ENCODE measurements at places on chromosomes 13 and 19.
A peak's percentile ranks its signal among the peaks of the same experiment; 100 is the strongest.

DNA sequence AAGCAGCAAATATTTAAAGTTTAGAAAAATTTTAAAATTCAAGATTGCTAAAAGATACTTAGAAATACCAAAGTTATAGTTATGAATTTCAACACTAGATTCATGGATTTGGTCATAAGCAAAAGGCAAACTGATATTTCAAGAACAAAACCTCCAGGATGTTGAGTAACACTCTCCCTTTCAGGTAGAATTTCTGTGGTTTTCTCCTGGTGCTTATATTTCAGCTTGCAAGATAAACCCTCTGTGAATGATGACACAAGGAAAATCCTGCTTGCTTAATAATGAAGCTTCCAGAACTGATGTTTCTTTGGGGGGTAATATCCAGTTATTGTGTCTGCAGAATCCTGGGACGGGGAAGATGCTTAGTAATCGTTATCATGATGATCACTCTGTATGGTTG, 320.3 kb upstream of the EDNRB start:
- H3K4me3 ChIP-seq: no peak overlapping the region
- DNase-seq: no peak
- H3K27me3 ChIP-seq: no peaks in the 10 kb centered on the region

DNA sequence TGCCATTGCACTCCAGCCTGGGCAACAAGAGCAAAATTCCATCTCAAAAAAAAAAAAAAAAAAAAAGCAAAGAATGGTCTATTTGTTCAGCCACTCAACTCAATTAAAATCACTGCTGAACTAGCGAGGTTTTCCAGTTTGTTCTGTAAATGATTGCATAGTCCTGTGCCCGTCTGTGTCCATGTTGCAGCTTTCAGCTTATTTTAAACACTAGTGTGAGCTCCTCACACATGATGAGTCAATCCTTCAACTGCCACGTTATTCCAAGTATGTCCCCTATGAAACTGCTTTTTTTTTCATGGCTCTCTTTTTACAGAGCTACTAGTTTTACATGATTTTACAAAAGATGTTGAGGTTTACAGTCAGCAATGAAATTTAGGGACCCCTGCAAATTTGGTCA, 12.2 kb downstream of the SUGP2 start:
- H3K27me3 ChIP-seq: no peaks in the 10 kb centered on the region
- H3K36me3 ChIP-seq: peaks cover 30% of the 10 kb centered on the region
- no peak for DNase-seq
- peak overlapping the region; percentile 47 for H3K4me3 ChIP-seq

DNA sequence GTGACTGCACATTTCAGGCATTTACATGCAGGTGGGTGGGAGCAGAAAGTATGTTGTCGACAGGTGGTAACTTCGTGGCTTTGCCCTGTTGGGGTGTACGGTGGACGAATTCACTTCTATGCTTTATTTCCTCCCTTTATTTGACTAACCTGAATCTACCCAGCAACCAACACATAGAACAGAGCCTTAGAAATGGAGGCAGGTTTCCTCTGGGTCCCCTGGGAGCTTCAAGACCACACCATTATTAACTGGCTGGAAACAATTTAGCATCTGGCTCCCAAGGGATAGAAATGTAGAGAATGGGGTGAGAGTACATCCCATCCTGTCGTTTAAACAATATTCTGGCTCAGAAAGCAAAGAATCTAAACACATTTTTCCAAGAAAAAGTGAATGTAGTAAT, 244.4 kb downstream of the DLEU7 start:
- H3K27me3 ChIP-seq: peaks cover 3% of the 10 kb centered on the region
- peaks cover 20% of the 10 kb centered on the region for H3K4me1 ChIP-seq
- H3K4me3 ChIP-seq: no peak overlapping the region
- H3K36me3 ChIP-seq: no peaks in the 10 kb centered on the region
- no peak for DNase-seq

GRCh38 chr19:18322318-18322758, 538 bp downstream of the LSM4 start:
- peak overlapping the region; percentile 93 for H3K27ac ChIP-seq
- H3K27me3 ChIP-seq: peaks cover 3% of the 10 kb centered on the region
- peaks cover 57% of the 10 kb centered on the region for H3K4me1 ChIP-seq

DNA sequence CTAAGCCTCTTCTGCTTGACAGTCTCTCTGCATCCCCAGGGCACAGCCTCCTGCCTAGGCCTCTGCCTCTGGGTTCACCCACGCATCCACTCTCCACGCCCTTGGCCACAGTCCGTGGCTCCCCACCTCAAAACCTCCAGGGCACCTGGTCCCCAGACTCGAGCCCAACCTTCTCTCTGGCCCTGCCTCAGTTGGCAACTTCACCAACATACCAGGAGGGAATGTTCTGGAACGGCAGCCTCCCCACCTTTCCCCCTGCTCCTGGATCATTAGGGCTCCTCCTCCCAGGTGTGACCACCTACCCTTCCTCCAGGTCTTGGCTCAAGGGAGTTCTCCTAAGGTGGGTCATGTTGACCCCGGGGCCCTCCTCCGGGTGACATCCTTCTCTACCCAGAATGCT, 69.1 kb downstream of the SOX1 start:
- peaks cover 5% of the 10 kb centered on the region for H3K27me3 ChIP-seq
- H3K27ac ChIP-seq: no peak overlapping the region
- no peaks in the 10 kb centered on the region for H3K36me3 ChIP-seq

DNA sequence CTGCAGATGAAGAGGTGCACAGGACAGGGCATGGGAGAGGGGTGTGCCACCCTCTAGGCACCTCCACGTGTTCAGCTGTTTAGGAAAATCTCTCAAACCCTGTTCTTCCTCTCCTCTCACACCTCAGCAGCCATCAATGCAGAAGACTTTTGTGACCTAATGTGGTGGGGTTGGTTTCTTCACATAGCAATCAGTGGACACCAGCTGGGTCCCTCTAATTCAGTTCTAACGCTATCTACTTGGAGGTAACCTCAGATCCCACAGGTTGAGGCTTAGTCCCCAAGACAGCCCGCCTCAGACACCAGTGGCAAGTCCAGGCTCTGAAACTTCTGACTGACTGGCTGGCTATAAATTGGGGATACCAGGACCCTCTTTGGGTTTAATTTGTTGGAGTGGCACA, 69.9 kb upstream of the ANKRD10 start:
- H3K27me3 ChIP-seq: peaks cover 3% of the 10 kb centered on the region
- no peak overlapping the region for H3K4me3 ChIP-seq

DNA sequence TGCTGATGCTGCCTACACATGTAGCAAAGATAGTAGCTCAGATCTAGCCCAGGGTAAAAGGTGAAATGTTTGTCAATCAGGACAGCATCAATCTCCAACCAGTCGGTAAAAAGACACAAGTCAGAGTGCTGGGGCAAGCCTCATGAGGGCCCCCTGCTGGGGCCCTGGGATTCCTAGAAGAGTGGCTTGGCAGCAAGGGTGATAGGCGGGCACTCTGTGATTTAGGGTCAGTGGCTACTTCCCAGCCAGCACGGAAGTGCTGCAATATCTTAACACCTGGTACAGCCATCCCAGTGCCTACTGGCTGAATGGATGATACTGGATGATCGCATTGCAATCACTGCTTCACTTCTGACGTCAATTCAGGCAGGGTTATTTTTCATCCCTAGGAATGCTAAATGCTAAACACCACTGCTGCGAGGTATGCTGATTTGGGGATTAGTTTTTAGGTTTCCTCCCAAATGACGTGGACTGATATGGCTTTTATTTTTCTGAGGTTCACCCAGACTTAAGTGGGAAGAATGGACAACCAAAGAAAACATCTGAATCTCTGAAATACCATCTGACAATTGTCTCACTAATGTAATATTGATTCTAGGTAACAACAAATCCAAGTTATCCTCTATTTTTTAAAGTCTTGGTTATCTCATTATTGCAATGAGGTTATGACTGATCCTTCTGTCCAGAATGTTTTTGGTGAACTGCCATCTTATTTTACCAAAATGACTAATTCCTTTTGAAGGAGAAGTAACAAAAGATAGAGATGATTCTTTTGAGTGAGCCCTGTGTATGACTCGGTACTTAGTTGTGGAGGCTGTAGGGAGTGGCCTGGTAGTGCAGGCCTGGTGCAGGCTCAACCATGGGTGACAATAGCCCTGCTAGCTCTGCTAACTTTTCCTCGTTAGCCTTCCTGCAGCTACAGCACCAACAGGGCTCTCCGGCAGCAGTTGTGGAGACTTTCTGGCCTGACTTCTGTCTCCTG, 432.5 kb downstream of the FGF9 start:
- no peak overlapping the region for H3K27ac ChIP-seq
- H3K4me1 ChIP-seq: no peaks in the 10 kb centered on the region
- H3K36me3 ChIP-seq: no peaks in the 10 kb centered on the region
- DNase-seq: no peak
- peaks cover 1% of the 10 kb centered on the region for H3K27me3 ChIP-seq
- H3K4me3 ChIP-seq: no peak overlapping the region

GRCh38 chr13:22703601-22704209, 477.1 kb upstream of the SGCG start:
- no peak for DNase-seq
- H3K4me3 ChIP-seq: no peak overlapping the region
- H3K27ac ChIP-seq: no peak overlapping the region
- H3K4me1 ChIP-seq: no peaks in the 10 kb centered on the region
- no peaks in the 10 kb centered on the region for H3K36me3 ChIP-seq

GRCh38 chr13:32213626-32214025, 101.5 kb downstream of the ZAR1L start:
- H3K27me3 ChIP-seq: no peaks in the 10 kb centered on the region
- no peak overlapping the region for H3K27ac ChIP-seq
- no peak overlapping the region for H3K4me3 ChIP-seq
- no peaks in the 10 kb centered on the region for H3K36me3 ChIP-seq
- no peaks in the 10 kb centered on the region for H3K4me1 ChIP-seq

DNA sequence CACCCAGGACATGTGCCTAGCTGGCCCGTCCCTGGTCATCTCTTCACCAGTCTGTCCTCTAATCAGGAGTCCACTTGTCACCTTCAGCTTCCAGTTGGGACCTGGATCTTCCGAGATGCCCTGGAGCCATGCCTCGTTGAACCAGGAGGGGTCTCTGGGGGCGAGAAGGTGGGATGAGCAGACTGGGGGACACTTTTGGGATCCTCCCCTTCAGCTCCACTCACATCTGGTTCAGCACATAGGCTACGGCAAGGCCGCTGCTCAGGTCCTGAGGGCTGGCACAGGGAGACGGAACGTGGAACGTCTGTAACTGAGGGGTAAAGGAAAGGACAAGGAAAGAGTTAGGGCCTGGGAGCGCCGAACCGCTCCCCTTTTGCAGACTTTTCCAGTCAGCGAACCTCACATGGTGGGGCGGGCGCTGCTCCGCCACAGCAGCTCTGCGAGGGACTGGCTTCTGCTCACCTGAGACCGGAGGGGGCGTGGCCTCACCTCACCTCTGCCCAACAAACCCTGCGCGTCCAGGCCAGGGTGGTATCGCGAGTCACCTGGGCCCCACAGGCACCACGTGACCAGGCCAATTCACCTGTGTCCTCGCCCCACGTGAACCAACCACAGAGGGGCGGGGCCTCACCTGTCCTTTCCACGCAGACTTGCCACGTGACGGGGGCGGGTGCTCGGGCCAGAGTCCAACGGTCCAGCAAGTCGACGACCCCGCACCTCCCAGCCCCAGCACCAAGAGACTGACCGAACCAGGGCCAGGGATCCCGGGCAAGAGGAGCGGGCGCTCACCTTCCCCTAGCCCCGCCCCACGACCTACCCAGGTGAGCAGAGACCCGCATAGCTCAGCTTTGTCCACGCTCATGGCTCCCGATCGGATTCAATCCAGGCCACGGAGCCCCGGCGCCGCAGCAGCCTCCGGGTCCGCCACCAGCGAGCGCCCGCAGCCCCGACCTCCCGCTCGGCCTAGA, at the start of gene HOOK2:
Gene HOOK2, minus strand, starts transcription at position 965 of the 968 bp plus-strand sequence. Its CDS starts 103 bp downstream, at position 862.
- H3K27me3 ChIP-seq: peaks cover 15% of the 10 kb centered on the region
- DNase-seq: no peak
- H3K27ac ChIP-seq: no peak within 1 kb of the TSS
- peak within 1 kb of the TSS; percentile 65 for H3K4me3 ChIP-seq

DNA sequence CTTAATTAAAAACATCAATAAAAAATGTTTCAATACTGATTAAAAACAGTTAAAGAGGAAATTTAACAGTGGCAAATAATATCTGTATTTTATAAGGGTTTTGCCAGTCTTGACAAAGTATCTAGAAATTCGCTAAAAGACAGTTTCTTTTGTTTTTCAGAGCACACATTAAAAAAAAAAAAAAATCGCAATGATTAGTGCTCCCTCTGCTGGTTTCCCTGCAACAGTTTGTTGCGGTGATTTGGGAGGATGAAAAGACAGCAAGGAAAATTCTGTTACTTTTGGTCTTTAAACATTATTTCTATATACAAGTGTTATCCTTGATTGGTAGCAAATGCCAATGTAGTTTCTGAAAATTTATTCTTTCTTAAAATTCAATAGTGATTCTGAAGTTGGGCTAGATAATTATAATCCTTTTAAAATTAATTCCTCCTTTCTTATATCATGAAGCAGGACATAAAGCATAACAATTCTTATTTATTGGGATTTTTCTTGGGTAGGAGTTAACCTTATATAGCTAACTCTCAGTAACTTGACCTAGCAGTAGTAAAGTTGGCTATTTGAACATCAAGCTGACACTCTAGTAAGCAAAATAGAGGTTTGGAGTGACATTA, 23.1 kb upstream of the SPRY2 start:
- H3K4me3 ChIP-seq: no peak overlapping the region
- DNase-seq: no peak
- peaks cover 4% of the 10 kb centered on the region for H3K27me3 ChIP-seq
- no peak overlapping the region for H3K27ac ChIP-seq

- DNase-seq: peak; percentile 40
- H3K27me3 ChIP-seq: peaks cover 18% of the 10 kb centered on the region
- no peak overlapping the region for H3K27ac ChIP-seq
- H3K36me3 ChIP-seq: peaks cover 11% of the 10 kb centered on the region
- H3K4me3 ChIP-seq: no peak overlapping the region
- peaks cover 17% of the 10 kb centered on the region for H3K4me1 ChIP-seq
Observed at GRCh38 chr19:49362929-49363267, 682 bp upstream of the TEAD2 start.

DNA sequence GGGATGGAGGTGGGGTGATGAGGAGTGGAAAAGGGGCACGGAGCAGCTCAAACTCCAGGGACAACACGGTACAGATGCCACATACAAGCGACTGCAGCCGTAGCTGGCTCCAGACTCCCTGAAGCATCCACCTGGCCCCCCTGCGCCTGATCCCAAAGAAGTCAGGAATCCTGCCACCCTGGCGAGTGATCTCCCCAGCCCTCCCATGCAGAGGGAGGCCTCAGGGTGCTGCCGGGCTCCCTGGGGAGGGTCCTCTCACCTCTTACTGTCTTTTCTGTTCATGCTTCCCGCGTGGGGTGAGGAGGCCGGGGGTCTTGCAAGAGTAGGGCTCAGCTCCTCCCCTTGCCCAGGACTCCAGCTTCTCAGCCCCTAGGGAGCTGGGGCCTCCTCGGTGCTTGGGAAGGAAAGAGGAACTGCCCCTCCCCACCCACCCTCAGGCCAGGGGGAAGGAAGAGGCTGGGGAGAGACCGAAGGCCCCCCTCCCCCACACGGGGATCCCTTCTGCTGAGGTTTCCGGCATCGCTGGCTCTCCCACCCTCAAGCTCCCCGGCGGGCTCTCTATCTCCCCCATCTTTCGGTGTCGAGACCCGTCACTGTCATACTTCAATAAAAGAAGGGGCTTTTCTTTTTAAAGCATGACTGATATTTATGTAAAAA, at the start of gene RASGRP4:
Gene RASGRP4, minus strand, starts transcription at position 410 of the 657 bp plus-strand sequence. Its CDS starts 128 bp downstream, at position 282.
- H3K4me1 ChIP-seq: peaks cover 14% of the 10 kb centered on the region
- peak within 1 kb of the TSS; percentile 74 for H3K27ac ChIP-seq
- H3K27me3 ChIP-seq: peaks cover 2% of the 10 kb centered on the region
- DNase-seq: no peak
- peaks cover 4% of the 10 kb centered on the region for H3K36me3 ChIP-seq

Measured in endothelial cell (in vitro differentiated cells).